ENCODE measurements at places on chromosomes 7 and 10.

DNA sequence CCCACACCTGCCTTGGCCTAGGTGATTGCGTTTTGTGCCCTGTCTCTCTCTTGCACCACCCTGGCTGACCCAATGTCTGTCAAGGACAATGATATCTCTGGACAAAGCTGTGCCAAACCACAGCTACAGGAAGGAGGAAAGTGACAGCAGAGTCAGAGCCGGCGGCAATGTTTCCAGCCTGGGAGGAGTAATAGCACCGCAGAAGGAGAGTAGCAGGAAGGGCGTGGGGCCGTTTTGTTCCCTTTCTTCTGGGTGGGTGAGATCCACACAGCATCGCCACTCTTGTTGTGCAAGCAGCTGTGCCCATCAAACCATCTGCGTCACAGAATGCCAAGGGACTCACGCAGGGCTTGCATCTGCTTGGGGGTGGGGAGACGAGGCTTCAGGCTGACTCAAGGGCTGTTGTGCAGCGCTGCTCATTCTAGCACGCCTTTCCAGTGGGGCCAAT, 341.6 kb upstream of the AUTS2 start:
- DNase-seq = peak; percentile 51

DNA sequence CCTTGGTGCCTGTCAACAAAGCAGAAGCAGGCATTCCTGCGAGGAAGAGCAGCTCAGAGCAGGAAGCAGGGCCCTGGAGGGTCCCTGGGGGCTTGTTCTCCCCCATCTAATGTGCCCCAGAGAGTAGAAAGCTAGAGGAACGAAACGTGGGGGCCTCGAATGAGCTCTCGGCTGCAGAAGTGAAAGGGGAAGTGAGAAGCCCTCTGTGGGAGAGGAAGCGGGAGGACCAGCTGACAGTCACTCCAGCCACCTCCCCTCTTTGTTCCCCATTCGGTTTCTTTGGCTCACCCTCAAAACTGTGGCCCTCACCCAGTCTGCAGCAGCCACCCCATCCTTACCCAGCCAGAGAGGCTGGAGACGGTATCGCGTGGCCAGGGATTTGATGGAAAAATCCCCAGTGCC, 25.0 kb downstream of the C10orf105 start:
- DNase-seq = no peak

DNA sequence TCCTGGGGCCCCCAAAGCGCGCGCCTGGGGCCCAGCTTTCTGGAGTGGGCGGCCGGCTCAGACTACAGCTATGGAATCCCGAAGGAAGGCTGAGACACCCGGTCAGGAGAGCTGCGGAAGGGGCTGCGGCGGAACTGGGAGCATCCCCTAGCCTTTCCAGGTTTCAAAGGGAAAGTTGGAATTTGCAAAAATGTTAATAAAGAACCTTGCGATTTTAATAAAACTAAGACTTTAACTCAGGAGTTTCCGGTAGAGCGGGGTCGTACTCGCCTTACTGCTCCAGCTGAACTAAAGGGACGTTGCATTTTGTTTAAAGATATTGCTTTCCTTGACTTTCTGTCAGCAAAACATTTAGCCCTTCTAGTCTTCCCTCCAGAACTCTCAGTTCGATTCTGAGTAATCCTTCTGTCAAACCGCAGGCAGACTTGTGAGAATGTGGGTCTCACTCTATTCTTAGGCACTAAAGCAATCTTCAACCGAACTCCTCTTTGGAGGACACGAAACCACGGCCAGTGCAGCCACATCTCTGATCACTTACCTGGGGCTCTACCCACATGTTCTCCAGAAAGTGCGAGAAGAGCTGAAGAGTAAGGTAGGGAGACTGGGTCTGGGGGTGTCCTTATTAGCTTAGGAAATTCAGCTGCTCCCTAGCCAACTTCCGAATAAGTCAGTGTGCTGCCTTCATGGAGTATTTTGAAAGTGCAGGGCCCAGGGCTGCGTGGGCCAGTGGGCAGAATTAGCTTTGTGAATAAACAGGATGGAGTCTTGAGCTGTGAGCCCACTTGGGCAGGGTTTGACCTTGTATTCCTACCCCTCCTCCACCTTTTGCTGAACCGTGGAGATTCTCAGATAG, 1.9 kb downstream of the CYP26A1 start:
- DNase-seq = no peak

- no peak for DNase-seq
Observed at GRCh38 chr10:130956251-130956650, 355.3 kb downstream of the TCERG1L start.

- no peak for DNase-seq
Observed at GRCh38 chr10:90885176-90885575, 13.4 kb downstream of the RPP30 start.

GRCh38 chr10:126243971-126244370, 144.3 kb downstream of the ADAM12 start:
- DNase-seq = no peak

DNA sequence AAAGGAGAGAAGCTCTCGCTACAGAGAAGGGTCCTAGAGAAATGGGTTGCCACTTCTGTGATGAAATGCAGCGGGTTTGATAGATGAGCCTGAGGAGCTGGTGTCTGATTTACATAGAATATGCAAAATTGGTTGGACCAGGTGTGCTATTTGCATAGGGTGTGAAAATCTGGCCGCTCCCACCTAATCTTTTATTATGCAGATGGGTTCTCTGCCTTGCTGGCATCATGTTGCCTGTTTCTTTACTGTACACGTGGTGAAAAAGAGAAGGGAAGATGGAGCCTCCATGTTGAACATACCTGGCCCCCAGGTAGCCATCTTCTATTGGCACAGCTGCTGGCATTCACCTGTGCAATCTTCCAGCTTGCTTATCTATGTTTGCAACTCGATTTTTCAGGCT, 212.2 kb downstream of the ANKRD7 start:
- no peak for DNase-seq

GRCh38 chr7:70582927-70583895, 548.7 kb upstream of the GALNT17 start:
- peak; percentile 58 for DNase-seq

DNA sequence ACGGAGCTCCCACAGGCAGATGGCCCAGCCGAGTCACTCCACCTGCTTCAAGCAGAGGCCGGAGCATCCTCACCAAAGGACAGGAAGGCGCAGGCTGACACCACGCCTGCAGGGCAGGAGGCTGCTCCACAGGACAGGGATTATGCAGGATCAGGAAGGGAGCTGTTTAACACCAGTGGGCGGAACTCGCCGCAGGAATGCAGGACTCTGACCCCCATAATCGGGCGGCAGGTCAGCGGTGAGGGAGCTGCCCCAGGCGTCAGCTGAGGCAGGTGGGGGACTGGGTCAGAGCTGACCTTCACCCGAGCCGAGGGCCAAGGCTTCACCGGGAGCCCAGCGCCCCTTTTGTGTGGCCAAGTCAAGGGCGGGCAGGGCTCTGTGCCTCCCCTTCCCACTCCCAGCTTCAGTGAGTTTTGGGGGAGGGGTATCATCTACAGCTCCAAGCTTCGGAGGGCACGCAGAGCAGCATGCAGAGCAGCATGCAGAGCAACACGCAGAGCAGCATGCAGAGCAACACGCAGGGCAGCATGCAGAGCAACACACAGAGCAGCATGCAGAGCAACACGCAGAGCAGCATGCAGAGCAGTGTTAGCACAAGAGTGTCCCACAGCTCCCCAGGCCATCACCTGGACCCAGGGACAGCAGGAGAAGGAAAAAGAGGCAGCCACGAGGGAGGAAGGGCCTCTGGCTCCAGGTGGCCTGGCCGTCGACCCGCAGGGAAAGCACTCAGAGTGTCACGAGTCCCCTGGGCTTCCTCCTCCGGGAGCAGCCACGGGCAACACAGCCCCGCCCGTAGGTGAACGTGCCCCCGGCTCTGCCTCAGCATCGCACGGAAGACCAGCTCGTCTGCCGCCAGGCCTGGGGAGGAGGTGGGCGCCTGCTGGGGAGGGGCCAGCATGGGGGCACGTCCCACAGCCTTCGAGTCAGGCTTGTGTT, 151.7 kb upstream of the PPP2R2D start:
- DNase-seq = no peak

- DNase-seq = no peak
Observed at GRCh38 chr10:91955114-91955513, 31.5 kb downstream of the BTAF1 start.

DNA sequence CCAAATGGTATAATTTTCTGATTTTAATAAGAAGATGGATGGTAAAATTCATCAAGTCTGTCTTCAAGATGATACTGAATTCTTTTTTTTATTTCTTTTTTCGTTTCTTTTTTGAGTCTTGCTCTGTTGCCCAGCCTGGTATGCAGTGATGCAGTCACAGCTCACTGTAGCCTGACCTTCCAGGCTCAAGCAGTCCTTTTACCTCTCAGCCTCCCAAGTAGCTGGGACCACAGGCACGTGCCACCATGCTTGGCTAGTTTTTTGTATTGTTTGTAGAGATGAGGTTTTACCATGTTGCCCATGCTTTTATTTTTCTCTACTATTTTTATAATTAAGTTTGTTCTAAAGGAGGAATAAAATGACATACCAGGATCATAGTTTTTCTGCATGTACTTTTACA, 52.1 kb upstream of the HELLS start:
- DNase-seq = no peak

DNA sequence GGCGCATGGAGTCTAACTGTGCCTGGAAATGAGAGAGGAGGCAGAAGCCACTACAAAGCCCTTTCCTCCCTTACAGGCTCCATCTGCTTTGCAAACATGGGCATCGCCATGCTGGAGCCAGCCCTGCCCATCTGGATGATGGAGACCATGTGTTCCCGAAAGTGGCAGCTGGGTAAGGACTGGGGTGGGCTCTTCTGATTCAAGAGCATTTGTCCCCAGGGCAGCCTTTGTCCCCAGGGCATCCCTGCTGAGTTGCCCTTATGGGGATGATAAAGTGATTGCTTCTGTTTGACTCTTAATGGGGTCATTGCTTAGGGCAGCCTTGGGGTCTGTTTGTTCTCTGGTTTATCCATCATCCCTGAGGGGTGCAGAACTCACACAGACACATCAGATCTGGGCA, 16.8 kb downstream of the SLC18A2 start:
- DNase-seq = no peak

- no peak for DNase-seq
Observed at GRCh38 chr10:75294518-75294865, 58.7 kb upstream of the COMTD1 start.

GRCh38 chr10:130792096-130792845, 519.2 kb downstream of the TCERG1L start:
- DNase-seq = no peak

GRCh38 chr7:23106057-23106822, 655 bp downstream of the KLHL7 start:
- DNase-seq = no peak

DNA sequence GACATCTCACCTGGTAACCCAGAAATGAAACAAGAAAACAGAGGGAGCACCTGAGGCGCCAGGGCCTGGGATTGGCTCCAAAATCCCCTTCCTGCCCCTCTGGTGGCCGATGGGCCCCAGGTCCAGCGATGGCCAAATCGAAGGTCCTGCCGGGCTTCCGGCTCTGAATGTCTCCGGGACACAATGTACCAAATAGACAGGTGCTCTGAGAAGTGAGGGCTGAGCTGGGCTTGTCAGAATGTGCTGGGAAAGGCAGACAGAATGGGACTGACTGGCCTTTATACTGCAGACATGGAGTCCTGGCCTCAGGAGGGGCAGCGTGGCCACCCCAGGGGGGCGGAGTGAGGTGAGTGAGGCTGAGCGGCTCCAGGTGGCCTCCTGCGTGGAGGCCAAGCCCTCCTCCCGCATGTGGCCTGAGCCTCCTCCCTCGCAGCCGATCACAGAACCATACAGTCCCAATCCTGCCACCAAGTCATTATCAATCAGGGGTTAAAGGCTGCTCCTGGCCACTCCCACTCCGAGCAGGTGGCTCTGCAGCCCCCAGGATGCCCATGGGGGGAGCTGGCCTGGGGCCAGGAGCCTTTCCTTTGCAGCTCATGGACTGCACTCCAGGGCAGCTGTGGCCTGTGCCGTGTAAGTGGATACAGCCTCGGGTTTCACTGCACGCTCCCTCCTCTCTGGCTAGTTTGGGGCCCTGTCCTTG, 185.5 kb downstream of the ADARB2 start:
- DNase-seq = no peak

DNA sequence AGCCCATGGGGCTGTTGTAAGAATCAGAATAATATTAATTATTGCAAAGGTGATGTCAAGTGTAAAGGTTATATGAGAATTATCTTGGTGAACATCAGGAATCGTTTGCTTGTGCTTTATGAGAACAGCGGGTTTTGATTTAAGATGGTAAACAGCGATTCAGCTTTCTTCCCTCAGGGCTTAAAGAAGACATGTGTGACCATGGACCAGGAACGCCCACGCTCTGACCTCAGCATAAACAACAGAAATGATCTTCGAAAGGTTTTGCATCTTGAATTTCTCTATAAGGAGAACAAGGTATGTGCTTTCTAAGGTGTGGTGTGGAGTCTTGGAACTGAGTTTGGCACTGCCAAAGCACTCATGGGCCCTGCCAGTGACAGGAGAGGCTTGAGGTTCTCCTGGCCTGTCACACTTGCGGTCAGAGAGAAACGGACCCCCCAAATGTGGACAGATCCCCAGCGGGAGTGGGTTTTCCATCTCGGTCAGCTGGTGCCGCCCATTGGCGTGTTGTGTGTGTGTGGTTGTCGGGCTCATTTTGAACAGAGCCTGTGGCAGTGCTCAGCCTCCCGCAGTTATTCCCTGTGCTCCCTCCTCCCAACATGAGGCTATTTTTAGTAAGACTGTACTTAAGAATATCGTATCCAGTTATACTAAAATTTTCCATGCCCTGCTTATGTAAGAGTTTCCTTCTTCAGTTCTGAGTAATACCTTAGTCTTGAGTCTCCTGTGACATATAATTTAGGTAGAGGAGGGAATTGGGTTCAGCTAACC, 7.2 kb downstream of the MINDY4 start:
- no peak for DNase-seq

DNA sequence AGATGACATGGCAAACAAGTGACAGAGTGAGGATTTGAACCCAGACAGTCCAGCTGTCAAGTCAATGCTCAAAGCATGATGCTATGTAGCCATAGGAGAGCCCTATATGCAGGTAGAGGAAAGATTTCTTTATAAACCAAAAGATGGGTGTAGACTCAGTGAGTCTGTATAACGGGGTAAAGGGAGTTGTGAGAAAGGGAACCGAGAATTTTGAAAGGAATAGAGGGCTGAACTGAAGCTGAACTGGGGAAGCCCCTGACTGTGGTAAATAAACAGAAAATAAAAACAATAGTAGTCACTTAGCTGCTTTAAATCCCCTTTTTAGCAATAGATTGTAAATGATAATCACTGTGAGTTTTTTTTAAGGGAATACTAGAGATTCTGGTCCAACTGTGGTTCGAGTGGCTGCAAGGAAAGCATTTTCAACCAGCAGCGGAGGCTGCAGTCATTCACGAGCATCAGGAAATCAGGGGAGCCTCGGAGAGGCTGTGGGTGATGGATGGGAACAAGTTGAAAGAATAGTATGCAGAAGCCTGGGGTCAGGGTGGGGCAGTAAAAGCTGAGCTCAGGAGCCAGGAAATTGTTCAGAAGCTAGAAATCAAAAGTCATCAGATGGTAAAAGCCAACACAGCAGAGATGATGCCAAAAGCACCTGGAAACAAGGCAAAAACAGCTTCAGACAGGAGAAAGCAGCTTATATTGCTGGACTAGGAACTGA, 393.5 kb downstream of the GFRA1 start:
- DNase-seq = no peak
